CD8-positive, alpha-beta memory T cell (primary cell): ENCODE measurements at places on chromosomes 16 and 17. TPM values are rescaled to one million over a fixed set of nuclear protein-coding genes. Genes with fewer than 3 reads are reported as not detected.

ATP2A3 gene
- 105 TPM for polyA plus RNA-seq

TPSG1 gene
- not detected for polyA plus RNA-seq

WNT9B gene
- not detected for polyA plus RNA-seq

OR1F1 gene
- not detected for polyA plus RNA-seq

CASKIN2 gene
- polyA plus RNA-seq = 0.15 TPM

NAE1 gene
- polyA plus RNA-seq = 76.6 TPM

ERI2 gene
- 2.3 TPM for polyA plus RNA-seq

CCL16 gene
- polyA plus RNA-seq = not detected
